ENCODE measurements at places on chromosomes 11 and 22.

DNA sequence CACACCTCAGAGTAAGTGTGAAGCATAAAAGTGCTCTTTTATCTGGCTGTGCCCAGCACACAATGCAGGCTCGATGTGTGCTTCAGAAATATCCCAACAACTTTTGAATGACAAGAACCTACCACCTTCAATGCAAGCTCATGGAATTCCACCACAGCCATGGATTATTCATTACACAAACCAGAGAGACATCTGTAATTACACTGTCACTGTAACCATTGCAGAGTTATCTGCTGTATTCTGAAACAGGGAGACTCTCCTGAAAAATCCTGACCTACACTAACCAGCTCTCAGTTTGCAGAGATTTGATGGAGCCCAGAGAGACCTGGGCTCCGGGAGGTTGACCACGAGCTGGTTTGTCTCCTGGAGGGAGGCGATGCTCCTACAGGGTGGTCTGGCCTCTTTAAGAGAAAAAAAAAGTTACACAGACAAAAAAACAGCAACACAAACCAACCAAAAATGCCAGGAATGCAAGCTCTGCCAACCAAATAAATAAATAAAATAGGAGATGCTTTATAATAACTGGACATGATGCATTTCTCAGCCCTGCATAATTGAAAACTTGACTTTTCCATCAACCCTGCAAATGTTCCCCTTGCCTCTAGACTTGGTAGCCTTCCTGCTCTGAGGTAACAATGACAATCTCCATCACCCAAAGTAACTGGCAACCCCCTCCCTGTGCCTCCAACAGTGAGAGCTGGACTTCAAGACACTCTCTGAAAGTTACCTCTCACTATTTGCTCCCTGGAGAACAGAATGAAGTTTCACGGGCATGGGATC is 69.7 kb downstream of the ETS1 start:
- peak; percentile 91 for DNase-seq

DNA sequence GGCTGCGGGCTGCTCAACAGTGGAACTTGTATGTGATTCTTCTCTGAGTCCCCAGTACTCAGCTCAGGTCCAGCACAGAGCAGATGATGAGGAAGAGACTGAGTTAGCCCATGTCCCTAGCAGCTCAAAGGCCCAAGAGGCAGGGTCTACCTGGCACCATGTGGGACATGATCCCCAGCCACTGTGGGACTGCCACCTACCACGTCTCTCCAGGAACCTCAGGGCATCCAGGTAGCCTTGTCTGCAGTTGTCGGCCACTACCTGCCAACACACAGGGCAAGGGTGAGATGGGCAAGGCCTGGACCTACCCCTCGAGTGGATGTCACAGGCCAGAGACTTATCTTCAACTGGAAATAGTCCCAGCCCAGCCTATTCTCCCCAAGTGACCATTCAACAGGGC is 4.4 kb downstream of the PNPLA5 start:
- DNase-seq = no peak

DNA sequence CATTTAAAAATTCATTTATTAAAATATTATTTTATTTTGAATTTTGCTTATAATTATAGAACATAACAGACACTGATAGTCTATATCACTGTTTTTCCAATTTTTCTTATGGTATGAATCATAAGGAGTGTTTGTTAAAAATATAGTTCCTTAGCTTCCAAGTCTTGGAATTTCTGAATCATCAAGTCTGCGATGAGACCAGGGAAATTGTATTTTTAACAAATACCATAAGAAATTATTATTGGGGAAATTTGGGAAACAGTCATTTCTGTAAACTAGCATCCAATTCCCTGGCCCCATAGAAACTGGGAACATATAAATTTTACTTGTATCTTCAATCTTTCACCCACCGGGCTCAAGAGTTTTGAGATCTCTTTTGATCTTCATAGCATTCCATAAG is 38.0 kb upstream of the PICALM start:
- DNase-seq = no peak

GRCh38 chr22:46030231-46030880 is 53.4 kb upstream of the WNT7B start:
- DNase-seq = no peak

GRCh38 chr22:22058633-22059290 is 76.2 kb upstream of the TOP3B start:
- DNase-seq = no peak

DNA sequence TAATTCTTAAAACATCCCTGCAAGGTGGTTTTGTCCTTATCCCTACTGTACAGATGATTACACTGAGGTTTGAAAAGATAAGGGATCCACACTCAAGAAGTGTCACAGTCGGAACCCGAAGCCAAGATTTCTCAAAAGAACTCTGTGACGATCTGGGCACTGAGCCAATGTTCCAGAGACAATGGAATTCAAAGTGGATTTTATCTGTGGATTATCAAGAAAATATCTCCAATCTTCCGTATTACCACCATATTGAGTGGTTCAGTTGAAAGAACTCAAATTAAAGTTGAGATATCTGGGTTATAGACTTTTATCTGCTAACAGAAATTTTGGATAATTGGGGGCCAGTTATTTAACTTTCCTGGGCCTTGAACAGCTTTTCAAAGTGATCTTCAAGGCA is 100.0 kb upstream of the GRAMD1B start:
- no peak for DNase-seq

GRCh38 chr11:6298605-6299004 is 21.7 kb downstream of the CAVIN3 start:
- peak; percentile 4 for DNase-seq

DNA sequence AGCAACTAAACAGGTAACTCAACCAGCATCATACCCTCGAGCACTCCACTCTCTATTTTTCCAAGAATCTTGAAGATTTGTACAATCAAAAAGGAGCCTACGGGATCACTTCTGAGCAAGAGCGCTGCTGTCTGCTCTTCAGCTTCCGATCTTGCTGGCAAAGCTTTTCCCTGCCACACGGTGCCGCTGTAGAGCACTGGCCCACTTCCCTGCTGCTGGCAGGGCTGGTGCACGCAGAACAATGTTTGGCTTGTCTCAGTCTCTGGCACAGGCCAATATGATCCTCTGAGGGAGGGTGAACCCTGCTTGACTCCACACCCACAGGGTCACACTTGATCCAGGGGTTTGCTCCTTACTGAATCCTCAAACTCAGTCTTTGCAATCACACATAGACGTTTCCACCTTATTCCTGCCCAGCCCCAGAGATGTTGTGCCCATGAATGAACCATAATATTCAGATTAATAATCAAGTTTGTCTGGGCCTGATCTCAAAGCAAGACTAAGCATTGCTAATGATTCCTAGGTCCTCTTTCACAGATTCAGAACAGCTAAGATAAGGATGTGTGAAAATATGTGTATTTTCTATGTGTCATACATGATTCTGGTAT is 536.6 kb downstream of the SOX6 start:
- DNase-seq = peak; percentile 52

DNA sequence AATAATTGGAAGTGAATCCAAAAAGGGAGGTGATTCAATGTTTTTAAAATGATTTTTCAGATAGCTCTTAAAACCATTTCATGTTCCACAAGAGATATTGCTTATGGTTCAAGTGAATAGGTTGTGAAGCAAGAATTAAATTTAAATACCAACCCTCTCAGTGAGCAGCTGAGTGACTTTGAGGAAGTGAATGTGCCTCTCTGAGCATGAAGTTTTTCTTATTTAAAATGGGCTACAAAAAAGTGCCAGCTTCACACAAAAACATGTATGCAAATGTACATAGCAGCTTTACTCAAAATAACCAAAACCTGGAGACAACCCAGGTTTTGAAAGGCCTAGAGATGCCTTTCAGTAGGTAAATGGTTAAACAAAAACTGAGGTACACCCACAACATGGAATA is 35.5 kb upstream of the GAB4 start:
- DNase-seq = no peak

- no peak for DNase-seq
Observed at GRCh38 chr11:131649856-131650255, 279.4 kb downstream of the NTM start.

DNA sequence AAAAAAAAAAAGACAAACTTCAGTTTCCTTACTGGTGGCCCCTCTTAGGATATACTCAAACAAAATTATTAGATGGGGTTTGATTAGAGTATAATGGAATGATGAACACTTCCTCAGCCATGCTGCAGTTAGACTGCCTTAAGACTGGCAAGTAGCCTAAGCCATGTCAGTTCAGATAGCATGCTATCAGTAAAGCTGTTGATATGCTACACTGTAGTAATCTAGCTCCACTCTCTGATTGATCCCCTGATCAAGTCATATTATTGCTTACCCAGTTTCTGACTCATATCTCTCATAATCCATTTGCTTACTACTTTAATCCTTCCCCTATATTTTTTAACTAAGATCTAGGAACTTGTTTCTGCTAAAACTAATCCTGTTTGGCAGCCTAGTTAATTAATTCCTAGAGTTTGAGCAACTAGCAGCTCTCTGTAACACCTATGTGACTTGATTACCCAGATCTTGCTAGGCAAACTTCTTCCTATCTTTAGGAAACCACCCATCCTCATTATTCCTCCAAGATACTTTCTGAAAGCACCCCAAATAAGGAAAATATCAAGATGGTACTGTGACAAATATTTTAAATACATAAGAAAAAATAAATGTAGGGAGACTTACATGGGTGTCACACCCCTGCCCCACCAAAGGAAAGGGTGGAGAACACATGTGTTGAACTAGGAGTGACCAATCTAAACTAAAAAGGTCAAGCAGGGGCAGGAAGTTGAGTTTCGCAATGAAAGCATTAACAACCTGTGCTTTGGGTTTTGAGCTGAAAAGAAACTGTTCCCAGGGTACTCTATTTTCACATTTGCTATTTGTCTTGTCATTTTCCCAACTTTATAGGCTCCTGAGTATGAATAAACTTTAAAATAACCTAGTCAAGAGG is 43.2 kb downstream of the PIK3C2A start:
- no peak for DNase-seq

DNA sequence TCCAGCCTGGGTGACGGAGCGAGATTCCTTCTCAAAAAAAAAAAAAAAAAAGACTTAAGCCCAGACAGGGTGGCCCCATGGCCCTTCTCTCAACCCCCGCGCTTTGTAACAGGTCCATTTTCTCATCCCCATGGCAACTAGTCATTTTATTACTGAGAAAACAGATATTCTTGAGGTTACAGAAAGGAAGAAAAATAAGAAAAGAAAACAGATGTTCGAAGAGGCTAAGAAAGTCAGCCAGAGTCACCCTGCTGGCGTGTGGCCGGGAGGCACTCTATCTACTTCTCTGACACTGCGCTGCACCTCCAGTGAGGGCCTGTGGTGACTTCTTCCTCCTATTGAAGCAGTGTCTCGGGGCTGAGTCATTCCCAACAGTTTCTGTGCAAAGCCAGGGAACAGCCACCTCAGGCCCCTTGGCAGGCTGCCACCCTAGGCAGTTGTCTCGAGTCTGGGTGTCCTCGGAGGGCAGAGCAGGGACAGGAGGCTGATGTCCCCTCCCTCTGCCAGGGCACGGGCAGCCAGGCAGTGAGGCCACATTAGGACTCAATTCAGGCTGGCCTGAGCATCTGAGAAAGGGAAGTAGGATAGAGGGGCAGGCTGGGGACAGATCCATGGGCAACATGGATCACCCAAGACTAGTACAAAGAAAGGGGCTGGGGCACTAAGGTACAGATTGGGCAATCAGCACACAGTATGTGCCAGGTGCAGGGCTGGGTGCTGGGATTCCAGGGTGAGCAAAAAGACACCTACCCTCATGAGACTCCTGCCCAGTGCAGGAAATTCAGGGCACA is 16.4 kb upstream of the SYVN1 start:
- DNase-seq = peak; percentile 100

GRCh38 chr11:44573333-44573732 is 7.9 kb downstream of the CD82 start:
- no peak for DNase-seq
